ENCODE measurements at places on chromosomes 2 and 18. TPM values are rescaled to one million over a fixed set of nuclear protein-coding genes. Genes with fewer than 3 reads are reported as not detected.

CPO gene
- not detected for polyA plus RNA-seq

DNA sequence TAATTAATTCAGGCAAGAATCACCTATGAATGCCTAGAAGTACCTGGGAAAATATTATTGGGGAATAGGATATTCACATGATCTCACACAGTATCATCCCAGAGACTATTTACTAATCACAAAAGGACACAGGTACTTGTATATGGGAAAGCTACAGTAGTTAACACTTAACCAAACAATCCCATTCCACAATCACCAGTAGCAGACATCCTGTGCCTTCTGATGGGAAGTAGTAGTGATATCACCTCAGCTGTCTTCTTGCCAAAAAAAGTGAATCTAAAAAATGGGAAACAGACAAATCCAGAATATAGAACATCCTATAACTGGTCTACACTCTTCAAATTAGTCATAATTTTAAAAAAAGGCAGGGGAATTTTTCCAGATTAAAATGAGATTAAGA lies 75.6 kb upstream of the CCDC150 start:
- no peak overlapping the region for H3K27ac ChIP-seq
- H3K4me3 ChIP-seq, result no peak overlapping the region
- H3K36me3 ChIP-seq, result no peaks in the 10 kb centered on the region
- no peaks in the 10 kb centered on the region for H3K4me1 ChIP-seq

DNA sequence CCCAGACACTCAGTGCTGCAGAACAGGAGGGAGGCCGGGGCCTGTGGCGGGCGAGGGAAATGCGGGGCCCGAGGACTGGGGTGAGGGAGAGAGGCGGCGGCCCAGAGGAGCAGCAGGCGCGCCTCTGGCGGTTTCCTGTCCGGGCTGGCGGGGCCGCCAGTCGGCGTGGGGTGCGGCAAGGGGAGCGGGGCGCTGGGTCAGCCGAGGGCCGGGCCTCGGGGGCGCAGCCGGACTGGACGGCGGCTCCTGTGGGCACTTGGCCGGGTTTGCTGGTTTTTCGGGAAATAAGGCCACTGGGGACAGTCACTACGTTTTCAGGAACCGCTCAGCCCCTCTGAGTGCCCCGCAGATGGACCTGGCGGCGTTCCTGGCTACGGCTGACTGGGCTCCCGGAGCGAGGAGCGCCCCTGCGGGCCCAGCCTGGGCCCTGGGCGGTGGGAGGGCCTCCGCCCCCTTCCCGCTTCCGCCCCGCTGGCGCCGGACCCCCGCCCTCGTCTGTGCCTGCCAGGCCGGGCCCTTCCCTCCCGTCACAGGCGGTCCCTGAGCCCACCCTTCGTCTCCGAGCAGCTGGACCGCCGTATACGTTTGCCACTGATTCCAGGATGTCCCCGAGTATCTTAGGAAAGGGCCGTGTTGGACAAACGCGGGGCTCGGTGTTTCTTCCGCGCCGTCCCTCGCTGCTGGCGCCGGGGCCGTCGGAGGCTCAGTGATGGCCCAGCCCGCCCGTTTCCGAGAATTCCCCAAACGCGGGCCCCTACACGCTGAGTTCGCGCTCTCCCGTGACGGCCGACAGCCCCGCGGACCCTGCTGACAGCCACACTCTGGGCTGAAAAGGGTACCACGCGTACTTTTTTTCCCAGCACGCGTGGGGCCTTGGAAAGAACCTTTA lies 84.6 kb downstream of the FAM210A start:
- H3K4me3 ChIP-seq, result no peak overlapping the region
- DNase-seq, result peak; percentile 43
- H3K27me3 ChIP-seq, result no peaks in the 10 kb centered on the region
- no peaks in the 10 kb centered on the region for H3K4me1 ChIP-seq
- peak overlapping the region; percentile 20 for H3K27ac ChIP-seq

CD8B gene
- polyA plus RNA-seq, result 3.0 TPM

- DNase-seq, result no peak
- no peak overlapping the region for H3K4me3 ChIP-seq
- no peaks in the 10 kb centered on the region for H3K36me3 ChIP-seq
These were observed 33.1 kb downstream of the EMILIN2 start for GRCh38 chr18:2879889-2880288.

Measured in hepatocyte (in vitro differentiated cells).